ENCODE measurements at places on chromosomes 4 and X.

GRCh38 chrX:40082447-40083119 lies 15.2 kb downstream of the BCOR start:
- no peak for DNase-seq

GRCh38 chrX:53713987-53714579 lies 27.6 kb upstream of the HUWE1 start:
- DNase-seq, result no peak

GRCh38 chr4:84750260-84750959 lies 167.5 kb downstream of the CDS1 start:
- no peak for DNase-seq

DNA sequence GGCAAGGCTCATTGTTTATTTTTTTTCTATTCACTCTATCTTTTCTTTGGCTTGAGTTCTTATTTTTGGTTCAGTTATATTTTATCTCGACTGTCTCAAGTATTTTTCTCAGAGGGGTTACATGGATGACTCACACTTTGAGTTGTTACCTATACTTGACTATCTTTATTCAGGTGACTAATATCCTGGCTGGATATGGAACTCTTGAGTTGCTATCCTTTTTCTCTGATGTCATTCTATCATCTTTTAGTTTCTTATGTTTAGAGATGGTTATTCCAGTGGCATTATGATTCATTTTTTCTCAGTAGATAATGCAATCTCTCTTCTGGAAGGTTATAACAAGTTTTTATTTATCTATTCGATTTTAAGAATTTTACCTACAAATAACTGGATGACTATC lies 117.9 kb downstream of the COX18 start:
- DNase-seq, result no peak

GRCh38 chr4:138110815-138111214 lies 131.3 kb downstream of the SLC7A11 start:
- DNase-seq, result no peak

- DNase-seq, result no peak
Observed at GRCh38 chr4:168353746-168354145, 35.2 kb upstream of the DDX60 start.

DNA sequence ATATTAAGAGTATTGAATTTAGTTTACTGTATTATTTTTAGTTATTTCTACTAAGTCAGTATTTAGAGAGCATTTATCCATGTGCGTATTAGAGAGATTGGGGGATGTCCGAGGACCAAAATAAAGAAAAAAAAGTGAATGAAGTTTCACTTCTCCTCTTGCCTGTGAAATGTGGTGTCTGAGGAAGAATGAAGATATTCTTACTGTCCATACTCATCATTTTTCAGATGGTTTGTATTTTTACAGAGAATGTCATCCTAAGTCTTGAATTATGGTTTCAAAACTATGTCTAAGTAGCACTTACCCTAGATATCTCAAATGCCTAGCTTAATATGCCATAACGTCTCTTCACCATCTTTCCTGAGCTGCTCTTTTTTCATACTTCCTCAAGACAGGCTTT lies 854.3 kb downstream of the C4orf33 start:
- no peak for DNase-seq

DNA sequence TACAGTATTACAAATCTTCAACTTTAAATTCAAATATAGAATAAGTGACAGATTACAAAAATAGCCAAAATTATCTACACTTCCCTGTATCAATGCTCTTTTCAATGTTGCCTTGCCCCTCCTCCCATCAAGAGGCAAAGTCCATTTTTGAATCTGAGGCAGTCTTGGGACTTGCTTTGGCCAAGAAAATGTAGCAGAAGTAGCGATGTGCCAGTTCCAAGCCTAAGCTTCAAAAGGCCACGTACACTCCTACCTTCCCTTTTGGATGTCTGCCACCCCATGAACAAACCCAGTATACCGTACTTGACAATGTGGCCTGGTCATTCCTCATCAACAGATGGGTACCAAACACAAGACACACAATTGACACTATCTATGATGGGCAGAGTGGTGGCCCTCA lies 24.1 kb downstream of the SEC24D start:
- DNase-seq, result no peak

DNA sequence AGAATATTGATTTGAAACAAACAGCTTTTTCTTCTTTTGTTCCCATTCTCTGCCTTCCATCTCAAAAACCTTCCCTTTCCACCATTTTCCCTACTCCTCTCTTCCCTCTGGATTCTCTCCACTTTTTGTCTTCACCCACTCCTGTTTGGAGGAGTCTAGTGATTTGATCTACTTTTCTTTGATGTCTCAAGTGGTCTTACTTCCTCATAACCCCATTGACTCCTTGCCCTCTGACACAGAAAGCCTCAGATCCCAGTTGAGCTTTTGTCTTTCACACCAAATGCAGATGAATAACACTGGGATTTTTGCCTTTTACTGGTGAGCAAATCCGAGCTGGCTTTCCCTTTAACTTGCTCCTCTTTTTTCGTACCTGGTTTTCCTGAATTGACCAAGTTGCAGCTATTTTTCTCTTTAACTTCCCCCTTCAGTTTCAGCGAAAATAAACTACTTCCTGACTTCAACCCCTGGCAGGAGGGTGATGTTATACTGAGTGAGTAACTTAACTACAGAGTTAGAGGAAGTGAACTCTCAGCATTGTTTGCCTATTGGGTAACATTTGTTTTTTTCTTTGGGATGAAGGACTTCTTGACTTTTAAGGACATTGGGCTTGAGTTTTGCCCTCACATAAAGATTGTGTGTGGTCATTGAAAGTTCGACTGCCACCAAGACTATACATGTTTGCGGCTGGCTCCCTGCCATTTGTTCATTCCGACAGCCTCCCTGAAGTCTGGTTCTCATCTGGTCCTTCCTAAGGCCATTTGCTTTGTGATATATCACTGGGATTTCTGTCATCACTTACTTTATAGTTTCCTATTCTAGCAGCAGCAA lies 392.8 kb upstream of the NR3C2 start:
- DNase-seq, result no peak

DNA sequence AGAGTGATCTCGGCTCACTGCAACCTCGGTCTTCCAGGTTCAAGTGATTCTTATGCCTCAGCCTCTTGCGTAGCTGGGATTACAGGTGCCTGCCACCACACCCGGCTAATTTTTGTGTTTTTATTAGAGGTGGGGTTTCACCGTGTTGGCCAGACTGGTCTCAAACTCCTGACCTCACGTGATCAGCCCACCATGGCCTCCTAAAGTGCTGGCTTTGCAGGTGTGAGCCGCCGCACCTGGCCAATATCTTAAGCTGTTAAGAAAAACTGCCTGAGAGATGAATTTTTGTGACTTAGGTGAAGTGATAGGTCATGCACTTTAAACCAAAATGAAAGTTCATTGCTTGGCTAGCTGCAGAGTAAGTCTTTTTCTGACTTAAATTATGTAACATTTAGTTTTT lies 5.8 kb downstream of the KDM6A start:
- no peak for DNase-seq

GRCh38 chrX:11363069-11363594 lies 69.9 kb downstream of the AMELX start:
- no peak for DNase-seq

- no peak for DNase-seq
Observed at GRCh38 chr4:54144661-54145171, 44.8 kb downstream of the GSX2 start.

GRCh38 chr4:11415409-11416070 lies 13.2 kb downstream of the HS3ST1 start:
- DNase-seq, result no peak

GRCh38 chr4:121711263-121712000 lies 14.7 kb upstream of the ANXA5 start:
- DNase-seq, result no peak

- DNase-seq, result no peak
Observed at GRCh38 chrX:47143894-47144625, 442 bp downstream of the NDUFB11 start.

- no peak for DNase-seq
Observed at GRCh38 chr4:137611998-137612700, 79.9 kb upstream of the PCDH18 start.

- no peak for DNase-seq
Observed at GRCh38 chr4:172007889-172008288, 194.7 kb downstream of the GALNTL6 start.

DNA sequence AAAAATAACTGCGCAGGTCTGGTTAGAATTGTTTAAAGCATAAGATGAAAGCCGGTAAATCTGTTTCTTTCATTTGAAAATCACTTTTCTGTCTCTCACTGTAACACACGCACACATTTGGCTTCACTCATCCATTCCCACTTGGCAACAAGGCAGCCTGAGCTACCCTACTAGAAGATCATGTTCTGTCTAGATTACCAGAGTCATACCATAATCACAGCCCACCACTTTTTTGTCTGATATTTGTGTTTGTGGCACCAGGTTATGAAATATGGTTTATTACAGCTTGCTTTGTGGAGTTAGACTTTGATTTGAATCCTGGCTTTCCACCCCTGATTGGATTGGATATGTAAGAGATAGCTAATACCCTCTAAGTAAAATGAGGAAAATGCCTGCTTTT lies 2.2 kb downstream of the USO1 start:
- no peak for DNase-seq

DNA sequence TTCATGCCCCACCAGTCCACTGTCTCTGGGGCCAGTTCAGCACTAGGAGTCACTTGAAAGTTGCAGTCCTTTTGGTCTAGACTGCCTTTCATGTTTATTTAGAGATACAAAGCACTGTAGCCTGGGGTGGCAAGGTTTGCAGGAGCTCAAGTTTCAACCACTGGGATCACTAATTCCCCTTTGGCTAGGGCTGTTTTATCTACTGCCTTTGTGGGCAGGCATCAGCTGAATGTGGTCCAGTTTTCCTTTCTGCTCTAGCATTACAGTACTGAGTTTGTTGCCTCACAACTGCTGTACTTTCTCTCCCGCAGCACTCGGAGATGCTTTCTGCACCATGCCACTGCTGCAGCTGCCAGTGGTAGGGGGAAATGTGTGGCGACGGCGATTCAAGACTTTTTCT lies 222.3 kb upstream of the HDX start:
- no peak for DNase-seq

- DNase-seq, result no peak
Observed at GRCh38 chr4:84407554-84408407, 91.3 kb downstream of the NKX6-1 start.

GRCh38 chr4:39337841-39338240 lies 28.3 kb downstream of the RFC1 start:
- no peak for DNase-seq

GRCh38 chr4:65799513-65799912 lies 129.2 kb upstream of the EPHA5 start:
- DNase-seq, result no peak

DNA sequence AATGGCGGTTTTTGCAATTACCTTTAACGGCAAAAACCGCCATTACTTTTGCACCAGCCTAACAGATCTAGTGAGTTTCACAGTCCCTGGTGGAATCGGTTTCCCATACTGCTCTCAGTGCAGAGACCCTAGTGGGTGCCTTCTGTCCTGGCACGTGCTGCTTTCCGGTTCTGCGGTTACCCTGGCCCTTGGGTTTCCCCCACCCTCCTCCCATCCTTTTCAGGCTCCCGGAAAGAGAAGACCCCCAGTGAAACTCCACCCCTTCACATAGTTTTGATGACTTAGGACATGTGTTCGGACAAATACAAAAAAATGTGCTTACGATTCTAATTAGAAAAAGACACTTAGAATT lies 36.9 kb downstream of the NLGN3 start:
- no peak for DNase-seq

DNA sequence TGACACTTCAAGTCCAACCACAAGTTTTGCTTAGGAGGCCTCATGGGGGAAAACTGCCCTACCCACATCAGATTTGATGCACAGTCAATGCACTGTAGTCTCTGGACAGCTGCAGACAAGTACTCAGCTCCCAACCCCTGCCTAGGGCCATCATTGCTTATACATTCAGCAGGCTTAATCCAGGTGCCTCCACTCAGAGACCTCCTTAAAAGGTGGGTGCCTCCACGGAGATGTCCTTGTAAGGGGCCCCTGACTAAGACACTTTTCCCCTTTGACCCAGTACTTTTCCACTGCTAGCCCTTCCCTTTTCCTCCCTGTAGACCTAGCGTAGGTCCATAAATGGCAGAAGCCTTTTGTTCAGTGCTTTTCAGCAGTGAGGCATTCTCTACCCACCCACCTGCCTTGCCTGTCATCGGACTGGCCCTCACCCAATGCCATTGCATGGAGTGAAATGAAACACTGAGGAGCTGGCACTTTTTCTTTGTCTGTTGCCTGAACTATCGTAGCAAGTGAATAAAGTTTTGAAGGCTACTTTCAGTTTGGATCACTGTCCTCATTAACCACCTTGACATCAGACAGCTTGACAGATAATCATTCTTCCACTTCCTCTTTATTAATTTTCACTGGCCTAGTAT lies 23.8 kb upstream of the PLK4 start:
- no peak for DNase-seq

- no peak for DNase-seq
Observed at GRCh38 chrX:17923546-17923945, 62.4 kb upstream of the RAI2 start.

- no peak for DNase-seq
Observed at GRCh38 chr4:152572417-152573086, 36.7 kb upstream of the FBXW7 start.

DNA sequence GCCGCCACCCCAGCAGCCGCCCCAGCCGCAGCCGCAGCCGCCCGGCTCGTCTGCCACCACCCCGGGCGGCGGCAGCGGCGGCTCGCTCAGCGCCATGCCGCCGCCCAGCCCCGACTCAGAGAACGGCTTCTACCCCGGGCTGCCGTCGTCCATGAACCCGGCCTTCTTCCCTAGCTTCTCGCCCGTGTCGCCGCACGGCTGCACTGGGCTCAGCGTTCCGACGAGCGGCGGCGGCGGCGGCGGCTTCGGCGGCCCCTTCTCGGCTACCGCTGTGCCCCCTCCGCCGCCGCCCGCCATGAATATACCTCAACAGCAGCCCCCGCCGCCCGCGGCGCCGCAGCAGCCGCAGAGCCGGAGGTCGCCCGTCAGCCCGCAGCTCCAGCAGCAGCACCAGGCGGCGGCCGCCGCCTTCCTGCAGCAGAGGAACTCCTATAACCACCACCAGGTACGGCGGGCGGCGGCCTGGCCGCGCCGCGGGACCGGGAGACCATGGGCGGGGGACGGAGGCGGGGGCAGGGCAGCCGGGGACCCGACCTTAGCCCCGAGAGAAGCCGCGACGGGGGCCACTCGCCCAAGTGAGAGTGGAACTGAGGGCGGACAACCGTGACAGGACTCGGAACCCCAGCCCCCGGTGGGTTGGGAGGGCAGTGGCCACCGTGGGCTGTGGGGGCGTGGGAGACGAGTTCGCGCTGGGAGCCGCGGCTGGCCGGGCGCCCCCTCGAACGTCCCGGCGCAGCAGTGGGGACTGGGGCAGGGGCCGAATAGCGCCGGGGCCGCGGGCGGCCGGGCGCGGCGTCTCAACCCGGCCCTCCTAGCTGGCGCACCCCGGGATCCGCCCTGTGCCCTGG lies 1.8 kb downstream of the CPEB2 start:
- no peak for DNase-seq

- no peak for DNase-seq
Observed at GRCh38 chr4:18536428-18536827, 514.9 kb upstream of the LCORL start.

- no peak for DNase-seq
Observed at GRCh38 chr4:14225688-14226207, 598.2 kb upstream of the BOD1L1 start.

DNA sequence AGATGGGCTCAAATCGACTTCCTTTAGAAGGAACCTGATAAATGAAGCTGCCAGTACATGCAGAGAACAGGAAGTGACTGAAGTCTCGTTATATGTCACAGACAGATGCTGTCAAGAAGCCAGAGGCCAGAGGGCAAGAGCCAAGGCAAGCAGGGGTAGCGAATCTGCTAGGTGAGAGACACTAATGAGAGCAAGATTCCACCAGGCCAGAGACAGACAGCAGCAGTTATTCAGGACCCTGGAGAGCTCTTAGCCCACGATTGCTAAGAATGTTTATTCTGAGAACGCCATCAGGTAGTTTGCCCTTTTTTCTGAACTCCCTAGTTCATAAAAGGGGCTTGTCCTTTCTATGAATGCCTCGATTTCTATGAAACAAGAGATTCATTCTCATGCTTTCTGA lies 73.7 kb downstream of the BEND2 start:
- no peak for DNase-seq

All from cortex of kidney (tissue), 1 donor.